ENCODE measurements at places on chromosomes 5 and 9.

DNA sequence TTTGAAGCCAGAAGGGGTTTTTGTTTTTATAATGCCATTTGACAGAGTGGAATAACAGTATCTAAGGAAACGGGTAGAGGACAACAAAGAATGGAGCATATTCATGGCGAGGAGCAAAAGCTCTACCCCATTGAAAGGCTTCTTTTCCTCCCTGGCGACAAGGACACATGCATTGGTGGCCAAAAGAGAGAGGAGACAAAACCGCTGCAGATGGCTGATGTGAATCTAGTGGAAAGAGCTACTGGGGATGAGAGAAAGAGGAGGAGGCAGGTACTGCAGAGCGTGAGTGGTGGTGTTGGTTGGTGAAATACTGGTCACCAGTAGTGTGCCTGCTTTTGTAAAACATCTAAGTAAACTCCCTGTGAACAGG, 491 bp downstream of the APC start:
- no peak for DNase-seq

DNA sequence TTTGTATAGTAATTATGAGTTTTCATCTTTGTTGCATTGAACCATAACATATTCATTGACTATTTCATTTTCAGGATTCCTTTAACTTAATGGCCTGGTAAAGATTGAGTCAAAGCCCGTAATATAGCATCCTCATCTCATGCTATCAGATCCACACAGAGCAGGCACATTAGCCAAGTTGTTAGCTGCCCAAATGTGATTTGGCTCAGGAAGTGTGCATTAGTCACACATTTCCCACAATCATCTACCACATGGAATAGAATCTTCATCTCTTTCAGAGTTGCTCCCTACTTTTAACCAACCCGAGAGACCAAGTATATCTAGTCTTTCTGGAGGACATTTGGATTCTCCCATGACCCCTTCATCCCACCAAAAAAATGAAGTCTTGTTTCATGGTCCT, 481.0 kb upstream of the PTGER4 start:
- DNase-seq = no peak

- no peak for DNase-seq
These were observed 9.3 kb downstream of the SLC25A48 start for GRCh38 chr5:135843571-135844337.

DNA sequence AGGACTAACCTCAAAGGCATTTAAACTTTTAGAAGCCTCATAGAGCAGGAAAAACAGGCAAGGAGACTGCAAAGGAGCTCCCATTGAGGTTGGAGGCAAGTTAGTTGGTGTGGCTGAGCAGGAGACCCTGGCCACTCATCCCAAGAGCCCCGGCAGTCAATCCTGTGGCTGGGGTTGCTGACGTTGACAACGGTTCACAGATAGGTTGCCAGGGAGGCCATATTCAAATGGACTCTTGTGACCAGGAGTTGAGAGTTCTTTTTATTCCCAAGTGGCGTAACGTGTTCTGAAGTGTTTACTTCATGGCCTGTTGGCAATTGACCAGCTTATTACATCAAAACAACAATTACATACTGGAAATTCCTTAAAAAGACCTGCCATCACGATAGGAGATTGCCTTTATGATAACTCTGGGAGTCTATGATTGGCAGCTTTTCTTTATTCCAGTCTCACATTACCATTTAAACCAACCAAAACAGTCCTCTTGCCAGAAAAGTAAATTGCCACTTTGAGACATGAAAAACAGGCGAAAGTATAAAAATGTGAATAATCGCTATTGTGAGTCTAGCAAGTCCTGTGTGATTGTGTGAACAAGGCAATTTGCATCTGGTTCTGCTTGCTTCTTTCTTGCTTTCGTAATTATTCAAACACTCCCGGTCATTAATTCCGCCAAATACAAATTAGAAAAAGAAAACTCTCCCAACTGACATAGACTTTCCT, 394.9 kb downstream of the MED10 start:
- DNase-seq = no peak

DNA sequence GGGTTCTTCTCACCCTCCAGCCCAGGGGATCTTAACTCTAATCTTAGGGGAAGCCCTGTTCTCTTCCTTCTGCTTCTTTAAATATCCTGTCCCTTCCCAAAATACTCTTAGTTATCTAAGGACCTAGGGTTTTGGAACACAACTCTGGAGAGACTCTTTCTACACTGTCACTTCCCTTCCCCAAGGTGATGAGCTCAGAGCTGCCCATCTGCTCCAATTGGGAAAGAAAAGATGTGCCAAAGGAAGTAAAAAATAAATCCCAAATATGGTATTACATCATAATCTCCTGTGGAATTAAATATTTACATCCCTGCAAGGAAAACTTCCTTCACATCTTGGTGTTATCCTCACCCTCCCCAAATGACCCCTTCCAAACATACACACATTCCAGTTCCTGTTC, 291.2 kb downstream of the EPB41L4A start:
- no peak for DNase-seq

GRCh38 chr5:154608531-154609011, 130.5 kb upstream of the HAND1 start:
- DNase-seq = no peak

GRCh38 chr9:108272349-108272899, 583.4 kb downstream of the ACTL7B start:
- DNase-seq = no peak

GRCh38 chr9:15403155-15403554, 19.5 kb upstream of the SNAPC3 start:
- no peak for DNase-seq

GRCh38 chr5:152403046-152403445, 2.0 kb downstream of the NMUR2 start:
- DNase-seq = no peak

DNA sequence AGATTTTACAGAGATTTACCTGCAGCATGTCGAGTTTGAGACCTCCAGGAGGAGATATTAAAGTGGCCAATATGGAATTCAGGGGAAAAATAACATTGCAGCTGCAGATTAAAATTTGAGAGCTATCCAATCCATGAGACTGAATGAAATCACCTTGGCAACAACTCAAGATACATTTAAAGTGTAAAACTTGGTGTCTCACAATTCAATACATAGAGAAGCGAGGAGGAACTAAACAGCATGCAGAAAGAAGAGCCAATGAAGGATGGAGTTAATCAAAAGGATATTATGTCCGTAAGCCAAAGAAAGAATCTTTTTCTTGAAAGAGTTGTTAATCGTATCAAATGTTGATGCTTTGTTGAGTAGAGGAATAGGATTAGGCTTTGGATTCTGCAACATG, 455.1 kb downstream of the CDH18 start:
- no peak for DNase-seq

GRCh38 chr9:132708239-132708638, 38.0 kb downstream of the GTF3C4 start:
- DNase-seq = no peak

DNA sequence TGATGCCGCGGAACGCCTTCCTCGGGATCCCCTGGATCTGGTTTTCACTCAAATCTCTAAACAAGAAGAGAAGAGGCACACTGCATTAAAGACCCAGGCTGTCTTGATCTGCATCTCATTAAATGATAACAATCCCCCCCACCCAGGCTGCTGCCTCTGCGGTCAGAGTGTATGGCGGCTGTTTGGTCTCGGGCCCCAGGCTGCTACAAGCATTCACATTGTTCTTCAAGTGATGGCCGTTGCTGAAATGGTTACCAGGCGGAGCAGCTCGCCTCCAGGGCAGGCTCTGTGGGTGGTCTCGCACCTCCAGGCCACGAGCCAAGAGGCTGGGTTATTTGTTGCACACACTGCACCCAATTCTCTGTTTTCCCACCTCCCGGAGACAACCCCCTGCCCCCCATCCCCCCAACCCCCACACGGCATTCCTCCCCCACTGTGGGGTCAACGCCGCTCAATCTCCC, 304.1 kb upstream of the PANK3 start:
- DNase-seq = no peak

GRCh38 chr5:73812457-73812856, 186.5 kb downstream of the ARHGEF28 start:
- DNase-seq = no peak

DNA sequence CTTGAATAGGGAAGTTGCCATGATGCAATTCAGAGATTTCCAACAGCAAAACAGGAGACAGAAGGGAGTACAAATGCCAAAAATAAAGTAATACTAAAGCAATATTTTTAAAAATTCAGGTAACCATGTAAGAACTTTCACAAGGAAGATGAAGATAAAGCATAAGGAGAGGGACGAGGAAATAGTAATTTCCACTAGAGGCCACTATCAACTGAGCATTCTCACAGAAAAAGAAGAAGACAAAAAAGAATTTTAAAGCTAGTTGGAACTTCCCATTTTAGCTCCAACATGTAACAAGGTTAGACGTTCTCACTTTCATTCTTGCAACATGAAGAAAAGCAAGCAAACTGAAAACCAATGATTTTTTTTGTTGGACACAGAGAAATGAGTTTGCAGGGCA, 779.9 kb upstream of the CDH6 start:
- no peak for DNase-seq

All from activated T-cell treated with anti-CD3 and anti-CD28 coated beads for 4 hours (primary cell).